Astrocyte of the cerebellum (primary cell): ENCODE measurements at places on chromosomes 1 and 21.

DNA sequence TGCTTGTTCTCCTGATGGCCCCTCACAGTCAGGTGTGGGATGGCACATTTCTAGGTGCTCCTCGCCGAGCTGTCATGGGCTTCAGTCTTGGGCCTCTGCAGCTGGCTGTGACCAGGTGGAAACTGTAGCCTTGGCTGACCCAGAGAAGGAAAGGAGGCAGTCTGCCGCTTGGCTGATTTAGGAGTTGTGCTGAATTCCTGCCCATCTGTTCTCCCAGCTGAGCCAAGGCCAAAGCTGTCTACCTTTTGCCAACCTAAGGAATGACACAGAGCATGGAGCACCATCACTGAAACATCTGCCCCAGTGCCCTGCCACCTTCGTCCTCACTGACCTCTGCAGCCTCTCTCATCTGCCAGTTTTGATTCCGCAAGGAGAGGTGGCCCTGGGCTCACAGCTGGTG, 27.9 kb downstream of the UTP25 start:
- no peak for DNase-seq

DNA sequence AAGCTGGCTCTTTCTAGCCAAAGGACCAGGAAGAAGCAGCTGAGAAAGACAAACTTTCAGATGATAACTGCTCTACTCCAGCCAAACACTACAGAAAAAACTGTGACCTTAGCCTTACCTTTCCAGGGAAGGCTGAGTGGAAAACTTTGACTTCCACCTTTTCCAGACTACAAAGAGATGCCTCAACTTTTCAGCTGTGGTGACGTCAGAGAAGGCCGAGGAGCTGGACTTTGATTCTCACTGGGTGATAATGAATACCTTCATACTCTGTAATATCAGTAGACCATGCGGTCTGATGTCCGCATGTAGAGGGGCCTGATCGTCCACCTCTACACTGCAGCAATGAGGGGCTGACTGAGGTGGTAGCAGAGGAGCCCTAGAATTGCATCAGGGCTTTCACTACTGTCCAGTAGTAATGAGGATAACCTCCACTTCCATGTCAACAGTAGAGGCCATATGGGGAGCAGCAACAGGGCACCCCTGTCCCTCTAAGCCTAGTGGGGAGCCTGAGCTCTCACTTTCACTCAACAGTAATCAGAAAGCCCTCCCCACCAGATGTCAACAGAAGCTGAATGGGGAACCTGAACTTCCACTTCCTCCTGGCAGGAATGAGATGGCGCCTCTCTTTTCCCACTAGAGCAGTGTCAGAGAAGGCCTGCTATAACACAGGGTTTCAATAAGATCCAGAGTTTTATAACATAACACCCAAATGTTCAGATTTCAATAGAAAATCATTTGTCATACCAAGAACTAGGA, 28.4 kb upstream of the PADI1 start:
- DNase-seq: no peak

DNA sequence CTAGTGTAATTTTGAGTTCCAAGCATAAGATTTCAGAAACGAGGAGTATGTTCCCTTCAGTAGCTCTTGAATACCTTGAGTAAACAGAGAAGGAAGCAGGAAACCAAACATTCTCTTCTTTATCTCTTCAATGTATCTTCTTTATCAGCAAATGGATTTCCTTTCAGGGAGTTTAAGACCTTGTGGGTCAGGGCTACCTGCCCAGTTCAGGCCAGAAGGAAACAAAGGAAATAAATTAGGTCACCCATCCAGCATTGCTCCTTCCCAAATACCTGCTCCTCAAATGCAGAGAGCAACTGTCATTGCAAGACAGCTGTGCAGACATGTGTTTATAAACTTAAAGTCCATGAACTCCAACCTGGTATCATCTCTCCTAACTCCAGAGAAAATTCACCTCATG, 130.1 kb upstream of the SOD1 start:
- DNase-seq: no peak

DNA sequence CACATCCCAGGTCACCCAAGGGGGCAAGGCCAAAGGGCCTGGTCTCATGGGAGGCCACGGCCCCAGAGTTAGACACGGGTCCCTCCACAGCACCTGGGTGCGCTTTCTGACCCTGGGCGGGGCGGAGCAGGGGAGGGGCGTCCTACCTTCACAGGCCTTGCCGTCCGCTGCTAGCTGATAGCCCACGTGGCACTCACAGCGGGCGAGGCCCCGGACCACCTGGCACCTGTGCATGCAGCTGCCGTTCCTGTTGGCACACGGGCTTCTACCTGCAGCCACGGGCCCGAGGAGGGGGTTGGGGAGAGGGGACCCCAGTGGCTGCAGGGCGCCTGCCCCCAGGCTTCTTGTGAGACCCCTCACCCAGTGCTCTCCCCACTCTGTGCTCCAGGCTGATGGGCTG, 59.9 kb downstream of the ARHGEF16 start:
- DNase-seq: no peak

GRCh38 chr1:186541003-186541402, 80.1 kb upstream of the PDC start:
- DNase-seq: no peak

DNA sequence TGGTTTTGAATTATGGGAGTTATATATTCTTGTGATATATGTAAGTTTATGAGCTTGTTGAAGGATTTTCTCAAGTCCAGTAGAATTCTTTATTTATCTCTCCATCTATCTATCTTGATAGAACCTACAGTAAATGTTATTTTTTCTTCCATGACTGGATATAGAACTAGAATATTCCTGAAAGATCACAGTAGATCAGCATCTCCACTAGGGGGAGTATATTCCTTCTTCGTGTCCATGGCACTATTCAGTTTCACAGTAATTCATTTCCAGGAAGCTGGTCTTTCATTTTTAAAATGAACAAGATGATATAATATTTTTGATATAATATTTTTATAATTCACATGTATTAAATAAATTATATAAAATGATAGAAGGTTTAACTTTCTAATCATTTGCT, 18.8 kb downstream of the TMPRSS15 start:
- DNase-seq: peak; percentile 5

- DNase-seq: no peak
These were observed 51.3 kb downstream of the RHOU start for GRCh38 chr1:228786361-228787129.

DNA sequence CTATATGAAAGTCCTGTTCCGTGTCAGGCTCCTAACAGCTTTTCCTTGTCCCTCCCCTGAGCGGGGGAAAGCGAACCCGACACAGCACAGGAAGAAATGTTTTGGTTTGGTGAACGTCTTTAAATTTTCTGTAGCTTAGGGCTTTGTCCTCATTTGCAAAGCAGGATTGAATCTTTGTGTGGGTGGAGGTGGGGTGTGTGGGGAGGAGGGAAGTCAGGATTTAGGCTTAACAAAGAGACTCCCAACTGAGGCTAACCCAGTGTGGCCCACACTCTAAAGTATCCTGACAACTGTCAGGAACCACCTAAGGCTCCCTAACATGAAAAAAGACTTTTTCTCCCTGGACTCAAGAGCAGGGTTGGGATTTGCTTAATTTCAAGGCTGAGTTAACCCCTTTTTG, 376.2 kb upstream of the C1orf174 start:
- no peak for DNase-seq

- DNase-seq: no peak
These were observed 240.3 kb downstream of the RYR2 start for GRCh38 chr1:237282208-237282783.

DNA sequence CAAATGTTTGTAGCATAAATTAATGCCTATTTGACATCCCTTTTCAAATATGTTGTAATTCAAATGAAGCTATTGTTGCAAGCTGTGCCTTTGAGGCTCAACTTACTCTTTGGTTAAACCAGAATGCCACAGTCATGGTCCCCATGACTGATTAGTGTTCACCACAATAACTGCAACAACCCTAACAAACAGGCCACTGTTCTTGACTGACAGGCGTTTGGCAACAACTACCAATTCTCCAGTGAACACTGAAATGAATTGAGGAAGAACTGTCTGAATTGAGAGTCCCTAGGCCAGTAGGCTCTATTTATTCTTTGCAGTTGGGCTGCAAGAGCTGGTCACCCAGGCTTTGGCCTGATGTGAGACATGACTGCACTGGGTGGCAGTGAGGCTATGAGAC, 6.6 kb upstream of the TMEM167B start:
- peak; percentile 48 for DNase-seq

GRCh38 chr1:205243350-205244191, 15.8 kb downstream of the TMCC2 start:
- no peak for DNase-seq

GRCh38 chr1:65398083-65398482, 22.4 kb upstream of the LEPR start:
- DNase-seq: no peak

GRCh38 chr1:41371630-41372599, 10.7 kb downstream of the FOXO6 start:
- no peak for DNase-seq

GRCh38 chr1:152001631-152002584, 8.2 kb upstream of the S100A10 start:
- DNase-seq: peak; percentile 98

- peak; percentile 76 for DNase-seq
These were observed 92.9 kb downstream of the PIGK start for GRCh38 chr1:77126307-77126706.

DNA sequence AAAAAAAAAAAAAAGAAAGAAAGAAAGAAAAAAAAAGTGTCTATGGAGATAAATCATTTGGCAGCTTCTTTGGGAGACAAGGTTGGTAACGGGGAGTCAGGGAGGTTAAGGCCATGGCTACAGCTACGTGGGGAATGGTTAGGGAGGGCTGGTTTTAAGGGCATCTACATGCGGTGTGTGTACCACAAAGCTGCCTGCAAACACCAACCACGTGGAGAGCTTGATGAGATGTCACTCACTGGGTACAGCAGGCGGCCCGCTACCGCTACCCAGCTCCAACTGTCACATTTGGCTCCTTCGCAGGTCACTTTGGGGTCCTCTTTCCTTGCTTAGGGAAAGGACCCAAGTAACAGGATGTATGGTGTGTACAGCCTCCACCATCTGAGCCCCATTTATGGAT, 4.2 kb downstream of the NPPB start:
- DNase-seq: no peak

GRCh38 chr21:14977814-14978213, 87.0 kb downstream of the NRIP1 start:
- DNase-seq: no peak

GRCh38 chr1:97385536-97386277, 535.1 kb downstream of the DPYD start:
- DNase-seq: no peak

- DNase-seq: no peak
These were observed 10.6 kb downstream of the TRIT1 start for GRCh38 chr1:39872698-39873097.

GRCh38 chr1:45443580-45444446, 47.1 kb downstream of the TESK2 start:
- no peak for DNase-seq

DNA sequence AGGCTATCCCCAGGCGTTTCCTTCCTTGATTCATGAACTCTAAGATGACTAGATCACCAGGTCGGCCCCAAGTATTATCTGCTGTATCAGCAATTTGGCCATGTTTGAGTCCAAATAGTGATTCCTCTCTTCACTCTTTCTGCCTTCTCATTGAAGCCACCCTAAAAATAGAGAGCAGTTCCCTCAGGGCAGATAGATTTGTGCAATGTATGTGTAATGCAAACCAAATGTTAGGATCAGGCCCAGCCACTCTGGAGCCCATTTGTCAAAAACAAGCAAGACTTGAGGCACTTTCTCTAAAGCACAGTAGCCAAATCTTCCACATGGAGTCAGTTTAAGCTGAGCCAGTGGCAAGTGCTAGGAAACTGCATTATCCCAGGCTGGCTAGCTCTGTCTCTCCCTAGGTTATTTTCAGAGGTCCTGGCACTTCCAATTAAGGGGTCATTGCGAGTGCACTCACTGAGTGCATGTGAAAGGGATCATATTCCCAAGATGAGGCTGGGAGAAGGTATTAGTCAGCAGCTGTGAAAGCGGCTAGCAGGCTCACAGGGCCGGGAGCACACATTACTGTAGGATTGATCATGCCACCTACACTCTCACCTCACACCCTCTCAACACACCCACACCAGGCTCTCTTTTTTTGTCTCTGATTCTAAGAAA, 97.9 kb upstream of the RAB3GAP2 start:
- no peak for DNase-seq

DNA sequence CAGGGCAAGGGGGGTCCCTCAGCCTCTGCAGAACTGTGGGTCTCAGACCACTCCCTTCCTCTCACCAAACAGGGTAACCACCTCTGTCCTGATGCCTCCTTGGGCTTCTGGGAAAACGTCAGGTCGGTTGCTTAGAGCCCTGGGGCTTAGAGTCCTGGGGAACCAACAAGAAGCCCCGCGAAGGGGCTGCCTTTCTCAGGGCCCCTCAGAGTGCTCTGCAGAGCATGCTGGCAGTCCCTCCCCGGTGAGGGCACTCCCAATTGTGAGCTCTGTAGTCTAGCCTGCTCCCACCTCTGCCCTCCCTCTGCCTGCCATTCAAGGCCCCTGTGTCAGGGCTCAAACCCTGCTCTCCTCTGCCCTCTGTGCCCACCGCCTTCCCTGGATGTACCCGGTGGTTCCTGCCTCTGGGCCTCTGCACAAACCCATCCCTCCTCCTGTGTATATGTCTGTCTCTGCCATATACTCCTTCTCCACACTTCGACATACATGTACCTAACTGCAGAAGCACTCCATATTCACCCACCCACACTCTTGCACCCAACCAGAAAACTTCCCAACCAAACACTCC, 92.3 kb downstream of the DMRTB1 start:
- DNase-seq: no peak

- no peak for DNase-seq
These were observed 2.7 kb downstream of the LRRC71 start for GRCh38 chr1:156922986-156923669.

GRCh38 chr1:221886311-221886710, 144.4 kb upstream of the DUSP10 start:
- DNase-seq: no peak

DNA sequence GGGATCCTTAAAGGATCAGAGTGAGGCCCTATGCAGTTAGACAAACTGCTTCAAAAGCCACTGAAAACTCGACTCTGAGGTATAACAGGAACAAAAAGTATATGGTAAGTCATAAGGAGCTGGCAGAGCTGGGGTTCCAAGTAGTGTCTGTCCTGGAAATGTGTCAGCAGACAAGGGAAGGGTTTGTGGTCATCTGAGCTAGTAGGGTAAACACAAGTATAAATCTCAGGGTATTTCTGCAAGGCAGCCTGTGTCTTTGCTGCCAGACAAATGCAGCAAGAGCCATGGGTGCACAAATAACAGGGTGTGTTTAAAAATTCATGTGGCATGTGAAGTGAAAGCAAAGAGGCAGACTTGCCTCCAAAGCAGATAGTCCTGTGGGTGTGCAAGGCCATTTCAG, 759.0 kb upstream of the ADAMTS5 start:
- no peak for DNase-seq
